SJCRH30 (cell line): ENCODE measurements at places on chromosomes 4 and X.

DNA sequence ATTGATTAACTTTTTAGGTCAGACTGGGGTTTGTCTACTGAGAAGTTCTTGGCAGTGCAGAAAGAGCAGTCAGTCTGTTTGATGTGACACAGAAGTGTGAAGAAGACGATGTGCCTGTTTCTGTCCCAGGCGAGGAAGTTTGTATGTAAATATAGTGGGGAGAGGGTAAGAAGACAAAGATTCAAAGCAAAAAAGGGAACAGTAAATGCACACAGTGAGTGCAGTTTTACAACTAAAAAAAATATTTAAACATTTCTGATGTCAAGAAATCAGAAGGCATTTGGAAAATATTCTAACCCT lies 264.9 kb downstream of the RAPGEF2 start:
- no peak for DNase-seq

- DNase-seq = no peak
Measured at GRCh38 chrX:134006484-134007161, 21.2 kb upstream of the GPC3 start.

DNA sequence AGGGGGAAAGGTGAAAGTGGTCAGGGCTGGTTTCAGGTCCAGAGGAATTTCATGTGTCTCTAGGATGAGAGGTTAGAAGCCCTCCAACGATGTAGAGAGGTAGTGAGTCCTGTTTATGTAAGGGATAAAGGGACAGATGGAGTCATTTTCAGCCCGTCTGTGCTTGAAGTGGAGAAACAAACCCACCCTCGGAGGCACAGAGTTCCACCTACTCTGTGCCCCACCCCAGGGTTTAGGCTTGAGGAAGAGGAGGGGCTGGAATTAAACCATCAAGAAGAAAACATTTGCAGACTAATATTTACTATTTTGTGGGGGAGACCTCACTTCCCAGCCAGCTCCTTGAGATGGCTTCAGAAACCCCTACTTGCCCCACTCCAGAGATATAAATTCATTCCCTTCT lies 868 bp upstream of the GNL3L start:
- no peak for DNase-seq

DNA sequence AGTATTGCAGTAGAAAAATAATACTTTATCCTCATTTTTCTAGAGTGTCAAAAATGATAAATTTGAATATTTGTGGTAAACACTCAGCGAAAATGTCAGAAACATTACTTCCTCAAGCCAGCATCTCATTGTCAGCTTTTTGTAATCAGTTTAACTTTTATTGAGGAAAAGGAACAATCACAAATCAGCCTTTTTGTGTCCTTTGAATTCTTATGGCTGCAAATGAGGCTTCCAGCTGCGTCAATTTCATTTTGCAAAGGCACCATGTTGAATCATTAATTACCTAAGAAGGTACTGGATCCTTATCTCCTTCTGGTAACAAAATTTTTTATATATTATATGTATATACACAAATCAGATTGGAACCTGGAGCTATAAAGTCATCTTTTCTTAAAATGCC lies 442.6 kb upstream of the CPEB2 start:
- DNase-seq = no peak

- DNase-seq = peak; percentile 48
Measured at GRCh38 chr4:150033901-150034300, 44.3 kb upstream of the DCLK2 start.
